ENCODE measurements at places on chromosomes 2 and 18.

- DNase-seq: no peak
Observed at GRCh38 chr2:59440491-59440890, 1113.0 kb downstream of the BCL11A start.

- DNase-seq: no peak
Observed at GRCh38 chr2:94987074-94988020, 38.2 kb upstream of the MAL start.

DNA sequence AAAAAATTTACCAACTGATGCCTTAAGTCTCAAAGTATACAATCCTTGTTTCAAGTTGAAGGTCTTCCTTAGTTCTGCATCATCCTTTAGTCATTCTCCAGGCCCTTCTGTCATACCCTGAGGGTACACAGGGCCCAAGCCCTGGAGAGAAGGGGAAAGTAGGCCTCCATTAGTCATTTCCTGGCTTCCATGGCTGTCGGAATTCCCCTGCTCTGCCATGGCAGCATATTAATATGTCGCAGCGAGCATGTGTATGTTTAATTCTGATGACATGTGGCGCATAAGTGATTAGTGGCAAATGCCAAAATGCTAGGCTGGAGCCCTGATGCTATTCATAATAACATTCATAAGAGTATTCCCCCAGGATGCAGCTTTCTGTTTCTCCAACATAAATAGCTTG lies 22.1 kb downstream of the GPR39 start:
- DNase-seq: no peak

- no peak for DNase-seq
Observed at GRCh38 chr2:198441246-198441645, 636.9 kb downstream of the PLCL1 start.

GRCh38 chr18:11654736-11655605 lies 34.1 kb upstream of the GNAL start:
- peak; percentile 21 for DNase-seq

DNA sequence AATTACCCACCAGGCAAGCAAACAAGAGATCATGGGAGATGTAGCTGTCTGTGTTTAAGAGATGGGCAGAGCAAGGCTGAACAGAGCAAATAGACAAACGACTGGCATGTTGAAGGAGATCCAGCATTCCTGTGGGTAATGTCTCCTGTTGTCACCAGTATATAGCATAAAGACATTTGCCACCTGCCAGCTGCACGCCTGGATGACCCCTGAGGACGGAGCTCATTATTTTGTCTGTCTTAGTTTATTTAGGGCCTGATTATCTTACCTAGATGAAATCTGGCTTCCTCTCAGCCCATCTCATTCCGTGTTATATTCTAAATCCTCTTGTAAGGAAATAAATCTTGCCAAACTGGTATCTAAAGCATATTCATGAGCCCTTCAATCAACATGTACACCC lies 510.3 kb upstream of the LINC00305 start:
- DNase-seq: no peak

DNA sequence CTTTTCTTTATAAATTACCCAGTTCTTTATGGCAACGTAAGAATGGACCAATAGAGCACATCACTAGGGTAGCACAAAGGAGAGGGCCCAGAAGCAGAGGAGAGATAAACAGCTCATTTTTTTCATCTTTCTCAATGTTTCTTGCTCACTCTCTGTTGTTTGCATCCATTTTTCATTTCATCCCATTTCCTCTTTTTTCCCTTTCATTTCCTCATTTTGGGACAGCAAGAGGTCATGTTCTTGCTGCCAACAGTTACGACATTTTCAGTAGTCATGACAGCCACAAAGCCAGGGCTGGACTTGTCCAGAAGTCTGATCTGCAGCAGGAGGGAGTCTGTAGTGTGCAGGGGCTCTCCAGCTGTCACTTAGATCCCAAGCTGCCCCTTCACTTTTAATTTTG lies 52.7 kb upstream of the CYP1B1 start:
- DNase-seq: no peak

DNA sequence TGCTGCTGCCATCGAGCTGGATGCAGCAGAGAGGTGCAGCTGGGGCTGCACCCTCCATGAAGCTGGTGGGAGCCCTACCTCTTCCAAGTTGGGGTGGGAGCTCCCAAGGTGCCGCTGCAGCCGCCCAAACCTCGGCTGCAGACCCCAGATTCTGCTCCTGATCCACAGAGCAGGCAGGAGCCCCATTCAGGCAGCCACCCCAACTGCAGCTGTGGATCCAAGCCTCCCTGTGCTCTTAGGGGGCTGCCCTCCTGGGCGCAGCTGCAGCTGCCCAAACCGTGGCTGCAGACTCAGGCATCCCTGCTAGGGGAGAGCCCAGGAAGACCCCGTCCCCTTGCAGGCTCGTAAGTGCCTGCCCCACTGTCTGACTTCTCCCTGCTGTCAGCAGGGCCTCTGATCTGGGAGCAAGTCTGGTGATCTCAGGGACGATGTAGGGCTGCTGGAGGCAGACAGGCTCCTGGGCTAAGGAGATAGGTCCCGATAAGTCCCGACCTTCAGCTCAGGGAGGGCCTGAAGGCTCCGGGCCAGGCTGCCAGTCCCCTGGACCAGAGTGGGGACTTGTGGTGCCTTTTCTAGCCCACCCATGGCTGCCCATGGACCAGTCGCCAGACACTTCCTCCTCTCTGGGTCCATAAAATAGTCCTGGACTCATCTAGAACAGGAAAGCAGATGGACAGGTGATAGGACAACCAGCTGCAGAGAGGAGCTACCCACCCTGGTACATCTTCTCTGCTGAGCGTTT lies 767.1 kb upstream of the CDH7 start:
- DNase-seq: no peak

- no peak for DNase-seq
Observed at GRCh38 chr2:173119944-173120343, 44.3 kb downstream of the MAP3K20 start.

- DNase-seq: no peak
Observed at GRCh38 chr2:187360286-187360685, 87.8 kb downstream of the CALCRL start.

GRCh38 chr18:11849841-11850634 lies 1.2 kb upstream of the CHMP1B start:
- DNase-seq: peak; percentile 25

DNA sequence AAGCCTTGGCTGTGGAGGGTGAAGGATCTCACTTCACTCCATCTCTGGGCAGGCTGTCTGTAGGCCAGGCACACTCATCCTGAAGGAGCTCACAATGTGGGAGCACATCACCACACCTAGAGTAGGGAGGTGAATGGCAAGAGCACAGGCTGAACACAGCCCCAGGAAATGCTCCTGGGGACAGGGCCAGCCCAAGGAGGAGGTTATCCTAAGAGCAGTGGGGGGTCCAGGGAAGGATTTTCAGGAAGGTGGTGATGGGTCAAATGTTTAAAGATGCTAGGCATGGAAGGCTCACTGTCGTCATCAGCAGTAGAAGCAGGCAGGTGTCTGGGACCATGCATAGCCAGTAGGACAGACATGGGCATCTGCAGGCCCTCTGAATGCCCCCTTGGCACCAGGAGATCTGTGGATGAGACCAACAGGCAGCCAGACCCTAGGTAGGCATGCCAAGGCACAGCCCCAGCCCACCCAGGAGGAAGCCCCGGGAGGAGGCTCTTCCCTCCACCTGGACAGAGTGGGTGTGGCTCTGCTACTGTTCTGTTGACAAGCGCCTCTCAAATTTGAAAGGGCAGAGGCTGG lies 91.7 kb upstream of the RAB6C start:
- no peak for DNase-seq

- DNase-seq: no peak
Observed at GRCh38 chr2:9300214-9300613, 93.6 kb downstream of the ASAP2 start.

DNA sequence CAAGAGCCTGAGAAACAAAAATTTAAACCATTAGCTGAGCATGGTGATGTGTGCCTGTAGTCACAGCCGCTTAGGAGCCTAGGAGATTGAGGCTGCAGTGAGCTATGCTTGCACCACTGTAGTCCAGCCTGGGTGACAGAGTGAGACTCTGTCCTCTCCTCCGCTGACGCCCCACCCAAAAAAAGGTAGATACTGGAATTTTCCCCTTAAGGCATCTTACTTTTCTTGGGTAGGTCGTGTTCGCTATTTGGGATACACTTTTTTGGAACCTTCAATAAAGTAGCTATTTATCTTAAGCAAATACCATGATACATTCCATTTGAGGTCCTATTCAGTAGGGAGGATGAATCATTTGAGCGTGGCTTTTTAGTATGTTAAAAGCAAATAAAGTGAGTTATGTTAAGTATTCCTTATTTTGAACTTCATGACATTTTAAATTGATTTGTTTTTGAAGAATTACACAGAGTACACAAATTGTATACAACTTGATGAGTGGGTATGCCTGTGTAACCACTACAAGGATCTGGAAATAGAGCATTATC lies 38.7 kb downstream of the RALBP1 start:
- DNase-seq: no peak

- no peak for DNase-seq
Observed at GRCh38 chr2:10036095-10036884, 7.1 kb upstream of the KLF11 start.

DNA sequence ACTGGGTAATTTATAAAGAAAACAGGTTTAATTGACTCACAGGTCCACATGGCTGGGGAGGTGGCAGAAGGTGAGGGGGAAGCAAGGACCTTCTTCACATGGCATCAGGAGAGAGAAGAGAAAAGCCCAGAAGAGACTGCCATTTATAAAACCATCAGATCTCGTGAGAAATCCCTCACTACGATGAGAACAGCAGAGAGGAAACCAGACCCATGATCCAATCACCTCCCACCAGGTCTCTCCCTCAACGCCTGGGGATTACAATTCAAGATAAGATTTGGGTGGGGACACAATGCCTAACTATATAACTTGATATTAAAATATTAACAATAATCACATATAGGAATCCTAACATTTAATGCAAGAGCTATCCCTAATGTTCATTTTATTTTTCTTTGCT lies 31.8 kb downstream of the MEMO1 start:
- no peak for DNase-seq

- DNase-seq: no peak
Observed at GRCh38 chr2:237978058-237978712, 11.4 kb downstream of the UBE2F start.

DNA sequence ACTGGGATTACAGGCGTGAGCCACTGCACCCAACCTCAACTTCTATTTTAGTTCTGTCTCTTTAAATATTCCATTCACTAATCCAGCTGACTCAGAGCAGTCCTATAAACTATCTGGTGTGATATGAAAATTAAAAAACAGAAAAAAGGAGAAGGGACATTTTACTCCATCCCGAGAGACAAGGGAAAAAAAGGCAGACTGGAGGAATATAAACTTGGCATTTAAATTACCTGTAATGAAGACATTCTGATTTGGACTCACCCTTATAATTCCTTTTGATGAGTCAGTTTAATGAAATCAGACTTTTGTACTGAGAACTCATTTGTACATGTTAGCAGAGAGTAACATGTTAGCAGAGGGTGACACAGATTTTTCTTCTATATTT lies 74.8 kb upstream of the RIOK3 start:
- DNase-seq: no peak

GRCh38 chr2:119005555-119005954 lies 63.6 kb downstream of the MARCO start:
- DNase-seq: no peak

Data from activated CD4-positive, alpha-beta T cell treated with anti-CD3 and anti-CD28 coated beads for 24 hours (primary cell).